ENCODE measurements at places on chromosomes 7 and 10. TPM values are rescaled to one million over a fixed set of nuclear protein-coding genes. Genes with fewer than 3 reads are reported as not detected.

SERPINE1 gene
- total RNA-seq = 464 TPM

C7orf33 gene
- total RNA-seq = not detected

SUFU gene
- 2.2 TPM for total RNA-seq

ICA1 gene
- total RNA-seq = 0.39 TPM

OR6V1 gene
- total RNA-seq = not detected
